GM23338 (cell line): ENCODE measurements at places on chromosomes 16 and 17. TPM values are rescaled to one million over a fixed set of nuclear protein-coding genes. Genes with fewer than 3 reads are reported as not detected.
A peak's percentile ranks its signal among the peaks of the same experiment; 100 is the strongest.

DNA sequence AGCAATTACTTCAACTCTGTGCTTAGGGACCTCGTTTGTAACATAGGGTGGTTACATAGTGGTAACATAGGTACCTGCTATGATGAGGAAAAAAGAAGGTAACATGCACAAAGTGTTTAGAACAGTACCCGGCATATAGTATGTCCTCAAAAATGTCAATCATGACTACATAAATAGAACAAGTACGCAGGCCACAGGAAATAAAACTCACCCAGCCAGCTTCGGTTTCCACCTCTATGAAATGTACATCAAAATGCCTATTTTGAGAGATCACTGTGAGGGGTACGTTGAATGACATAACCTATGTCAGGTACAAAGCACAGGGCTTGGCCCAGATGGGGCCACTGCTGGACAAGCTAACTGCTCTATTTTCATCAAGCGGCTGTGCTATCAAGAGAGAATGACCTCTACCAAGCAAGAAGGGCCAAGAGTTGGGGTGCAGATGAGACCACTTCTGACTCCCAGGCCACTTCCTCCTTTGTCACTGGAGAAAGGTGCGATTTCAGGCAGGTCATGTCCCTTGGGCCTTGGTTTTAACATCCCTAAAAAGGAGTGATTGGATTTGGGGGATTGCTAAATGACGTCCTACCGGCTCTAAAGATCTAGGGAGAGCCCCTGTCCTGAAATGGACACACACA, 45.4 kb downstream of the WSB1 start:
- 0 out of 2 replicates have a peak overlapping the region, but pooled peaks have one; percentile 17 for H3K4me3 ChIP-seq
- H3K27me3 ChIP-seq = no peaks in the 10 kb centered on the region
- H3K4me1 ChIP-seq = peaks cover 33% of the 10 kb centered on the region

Gene DRC3
- not detected in 2 replicates for total RNA-seq

- peak; percentile 15 for DNase-seq
- no peaks in the 10 kb centered on the region for H3K36me3 ChIP-seq
- no peaks in the 10 kb centered on the region for H3K27me3 ChIP-seq
- no peak overlapping the region for H3K4me3 ChIP-seq
- H3K27ac ChIP-seq = no peak overlapping the region
- H3K4me1 ChIP-seq = 0 out of 2 replicates have a peak, but pooled peaks cover 5% of the 10 kb centered on the region
Observed at GRCh38 chr16:72689851-72690250, 358.1 kb downstream of the ZFHX3 start.

GRCh38 chr16:85136702-85137322, 24.5 kb upstream of the CIBAR2 start:
- no peaks in the 10 kb centered on the region for H3K36me3 ChIP-seq
- peak; percentile 63 for DNase-seq
- no peaks in the 10 kb centered on the region for H3K27me3 ChIP-seq
- peaks cover 7% of the 10 kb centered on the region; the same call in 1 of the 2 replicates for H3K4me1 ChIP-seq

Gene CACNG5
- 2.7 and 3.3 TPM in 2 replicates for total RNA-seq
